Adrenal gland (tissue), 19 donors: ENCODE measurements at places on chromosomes 3 and 15. TPM values are rescaled to one million over a fixed set of nuclear protein-coding genes. Genes with fewer than 3 reads are reported as not detected.

DNA sequence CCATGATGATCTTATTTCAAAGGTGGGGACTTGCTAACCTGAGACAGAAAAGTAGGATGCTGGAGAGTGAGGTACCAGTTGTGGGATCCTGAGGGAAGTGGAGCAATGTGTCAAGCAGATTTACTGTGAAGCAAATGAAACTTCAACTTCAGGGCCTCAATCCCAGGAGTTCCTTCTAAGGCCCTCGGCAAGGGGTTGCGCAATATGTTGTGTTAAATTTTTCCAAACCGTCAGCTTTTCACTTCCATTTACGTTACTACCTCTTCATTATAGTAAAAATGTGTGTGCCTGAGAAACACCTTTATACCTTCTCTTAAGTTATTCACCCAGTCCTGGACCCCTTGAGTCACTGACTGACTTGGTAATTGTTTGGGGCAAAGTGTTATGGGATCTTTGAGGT lies 42.5 kb upstream of the KCNH8 start:
- no peaks in the 10 kb centered on the region for H3K4me1 ChIP-seq
- no peaks in the 10 kb centered on the region for H3K36me3 ChIP-seq
- no peak overlapping the region for H3K4me3 ChIP-seq
- no peak for DNase-seq
- H3K27ac ChIP-seq = no peak overlapping the region

GRCh38 chr3:135513106-135514059 lies 452.1 kb upstream of the PPP2R3A start:
- H3K27ac ChIP-seq = no peak overlapping the region
- H3K36me3 ChIP-seq = no peaks in the 10 kb centered on the region
- no peaks in the 10 kb centered on the region for H3K4me1 ChIP-seq

TGM5 gene
- total RNA-seq = not detected

- peak overlapping the region; percentile 83 for H3K4me3 ChIP-seq
- no peaks in the 10 kb centered on the region for H3K4me1 ChIP-seq
- peak overlapping the region; percentile 94 for H3K27ac ChIP-seq
These were observed 41.0 kb upstream of the ROPN1 start for GRCh38 chr3:124032881-124033359.
